ENCODE measurements at places on chromosomes 4 and X.

- DNase-seq = no peak
Measured at GRCh38 chrX:68872171-68872570, 43.4 kb downstream of the EFNB1 start.

DNA sequence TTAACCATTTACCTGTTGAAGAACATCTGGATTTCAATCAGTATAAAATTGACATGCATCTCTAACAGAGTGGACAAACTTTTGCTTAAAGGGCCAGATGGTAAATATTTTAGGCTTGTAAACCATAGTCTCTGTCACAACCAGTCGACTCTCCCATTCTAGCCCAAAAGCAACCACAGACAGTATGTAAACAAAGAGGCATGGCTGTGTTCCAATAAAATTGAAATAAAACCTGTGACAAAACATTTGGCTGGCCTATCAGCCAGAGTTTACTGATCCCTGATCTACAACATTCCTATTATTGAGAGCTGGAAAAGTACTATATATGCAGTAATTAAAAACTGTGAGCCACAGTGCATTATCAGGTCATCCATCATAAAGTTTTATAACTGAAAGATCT, 3.2 kb downstream of the CENPC start:
- DNase-seq = no peak

DNA sequence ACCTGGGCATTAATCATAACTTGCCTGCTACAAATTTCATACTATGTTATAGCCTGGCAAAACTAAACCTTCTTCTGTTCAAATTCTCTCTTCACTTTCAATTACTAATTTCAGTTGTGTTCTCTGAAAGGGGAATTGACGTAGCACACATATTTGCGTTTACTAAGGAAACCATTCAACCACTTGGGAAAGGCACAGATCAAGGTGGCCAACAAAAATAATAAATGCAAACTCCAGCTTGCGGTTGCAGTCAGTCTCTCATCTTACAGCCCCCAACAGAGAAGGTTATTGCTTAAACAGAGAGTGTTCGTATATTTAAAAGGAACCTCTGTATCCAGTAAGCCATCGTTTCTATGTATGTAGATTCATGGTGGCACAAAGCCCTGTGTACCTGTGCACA, 4.0 kb downstream of the SRPX start:
- DNase-seq = no peak

DNA sequence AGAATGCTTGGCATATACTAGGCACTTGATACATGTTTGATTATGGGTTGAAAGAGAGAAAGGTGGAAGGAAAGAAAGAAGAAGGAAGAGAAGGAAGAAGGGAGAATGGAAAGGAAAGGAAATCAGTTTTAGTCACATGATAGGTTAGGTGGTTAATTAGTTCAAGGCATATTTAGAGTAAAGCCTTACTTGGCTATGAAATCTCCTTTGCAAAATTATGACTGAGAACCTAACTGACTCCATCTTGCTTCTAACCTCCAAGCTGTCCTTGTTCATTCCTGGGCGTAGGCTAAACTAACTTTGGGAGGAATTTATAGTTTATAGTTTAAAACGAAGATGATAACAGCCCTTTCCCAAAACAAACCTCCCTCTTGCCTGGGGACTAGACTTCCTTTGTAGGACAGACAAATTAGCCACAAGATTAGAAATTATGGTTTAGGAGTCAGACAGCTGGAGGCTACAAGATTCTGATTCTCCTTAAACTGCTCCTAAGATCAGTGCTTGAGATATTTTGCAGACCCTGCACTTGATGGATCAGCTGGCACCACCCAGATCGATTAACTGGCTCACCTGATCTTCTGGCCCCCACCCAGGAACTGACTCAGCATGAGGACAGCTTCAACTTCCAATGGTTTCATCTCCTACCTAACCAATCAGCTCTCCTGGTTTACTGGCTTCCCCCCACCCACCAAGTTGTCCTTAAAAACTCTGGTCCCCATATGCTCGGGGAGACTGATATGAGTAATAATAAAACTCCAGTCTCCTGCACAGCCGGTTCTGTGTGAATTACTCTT, 55.0 kb downstream of the TXK start:
- DNase-seq = peak; percentile 20

- no peak for DNase-seq
Measured at GRCh38 chr4:53371049-53371448, 5.2 kb upstream of the SCFD2 start.

- DNase-seq = no peak
Measured at GRCh38 chr4:146311238-146311970, 97.1 kb downstream of the REELD1 start.

GRCh38 chr4:91113130-91113706, 986.0 kb downstream of the CCSER1 start:
- no peak for DNase-seq

DNA sequence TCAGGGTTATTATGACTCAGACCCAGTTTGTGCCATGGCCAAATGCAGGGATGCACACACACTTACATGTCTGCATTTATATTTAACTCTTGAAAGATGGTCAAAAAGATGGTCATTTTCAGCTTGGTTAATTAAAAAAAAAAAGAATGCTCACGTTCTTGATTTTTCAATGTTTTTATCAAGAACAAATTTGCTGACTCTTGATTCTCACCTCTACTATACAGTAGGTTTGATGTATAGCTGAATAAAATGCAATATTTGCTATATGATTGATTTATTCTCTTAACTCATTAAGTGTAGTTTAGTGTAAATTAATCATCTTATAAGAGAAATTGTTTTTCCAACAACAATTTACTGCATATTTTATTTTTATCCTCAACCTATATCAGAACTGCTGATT, 160.4 kb downstream of the SLIT2 start:
- no peak for DNase-seq

DNA sequence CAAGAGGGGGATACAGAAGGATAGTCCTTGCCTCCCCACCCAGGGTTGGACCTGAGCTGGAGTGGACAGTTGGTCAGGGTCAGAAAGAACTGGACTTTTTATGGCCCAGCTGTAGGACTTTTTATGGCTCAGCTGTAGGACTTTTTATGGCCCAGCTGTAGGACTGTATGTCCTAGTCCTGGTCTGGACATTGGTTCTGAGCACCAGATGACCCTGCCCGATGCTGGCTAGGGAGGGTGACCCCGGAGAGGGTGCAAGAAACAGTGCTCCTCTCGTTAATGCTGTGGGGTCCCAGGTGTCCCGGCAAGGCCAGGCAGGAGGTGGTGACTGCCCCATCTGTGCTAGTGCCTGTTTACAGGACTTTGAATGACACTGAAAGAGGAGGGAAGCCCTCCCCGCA, 2.0 kb upstream of the LETM1 start:
- DNase-seq = no peak

DNA sequence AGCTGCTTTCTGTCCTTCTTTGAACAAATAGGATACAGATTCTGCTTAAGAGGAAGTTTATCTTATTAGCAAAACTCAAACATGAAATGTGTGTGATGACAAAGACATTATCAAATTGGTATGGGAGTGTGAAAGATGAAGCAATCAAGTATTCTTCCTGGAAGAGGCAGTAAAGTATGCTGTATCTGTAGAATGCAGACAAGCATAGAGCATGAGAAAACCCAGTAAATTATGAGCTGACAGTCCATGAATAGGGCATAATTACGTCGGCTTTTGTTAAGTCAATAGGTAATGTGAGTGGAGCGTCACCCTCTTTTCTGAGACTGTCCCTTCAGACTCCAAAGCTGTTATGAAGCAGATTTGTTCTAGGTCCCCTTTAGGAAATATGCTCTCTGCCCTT, 458.6 kb upstream of the NWD2 start:
- no peak for DNase-seq

GRCh38 chrX:118904664-118905063, 69.8 kb upstream of the LONRF3 start:
- no peak for DNase-seq

DNA sequence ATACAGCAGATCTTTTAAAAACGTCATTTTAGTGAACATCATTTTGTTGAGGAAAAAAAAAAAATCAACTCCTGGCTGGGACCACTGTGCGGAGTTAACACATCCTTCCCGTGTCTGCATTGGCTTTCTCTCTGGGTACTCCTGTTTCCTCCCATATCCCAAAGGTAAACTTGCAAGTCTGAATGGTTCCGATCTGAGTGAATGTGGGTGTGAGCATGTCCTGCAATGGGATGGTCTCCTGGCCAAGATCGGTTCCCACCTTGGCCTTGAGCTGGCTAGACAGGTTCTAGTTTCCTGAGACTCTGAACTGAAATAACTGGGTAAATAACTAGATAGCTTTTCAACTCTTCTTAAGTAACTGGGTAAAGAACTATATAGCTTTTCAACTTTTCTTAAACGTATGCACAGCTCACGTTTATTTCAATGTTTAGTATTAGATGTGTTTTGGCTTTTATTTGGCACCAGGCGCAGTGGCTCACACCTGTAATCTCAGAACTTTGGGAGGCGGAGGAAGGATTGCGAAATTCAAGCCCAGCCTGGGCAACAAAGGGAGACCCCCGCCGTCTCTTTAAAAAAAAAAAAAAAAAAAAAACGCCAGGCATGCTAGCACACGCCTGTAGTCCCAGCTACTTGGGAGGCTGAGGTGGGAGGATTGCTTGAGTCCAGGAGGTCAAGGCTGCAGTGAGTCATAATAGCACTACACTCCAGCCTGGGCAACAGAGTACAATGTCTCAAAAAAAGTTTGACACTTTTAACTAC, 14.0 kb downstream of the RBMX start:
- DNase-seq = no peak

DNA sequence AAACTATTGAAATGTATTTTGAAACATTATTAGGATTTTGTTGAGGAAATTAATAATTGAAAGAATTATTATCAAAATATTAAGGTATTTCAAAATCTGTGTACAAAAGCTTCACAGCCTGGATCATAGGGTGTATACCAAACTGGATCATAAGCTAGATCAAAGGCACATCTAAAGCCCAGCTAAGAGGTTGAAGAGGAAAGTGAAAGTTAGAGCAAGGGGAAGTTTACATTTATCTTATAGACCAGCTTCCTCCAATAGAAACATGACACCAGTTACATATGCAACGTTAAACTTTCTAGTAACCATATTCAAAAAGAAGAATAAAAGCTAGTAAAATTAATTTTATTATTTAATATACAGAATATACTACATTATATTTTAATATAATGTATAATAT, 227.2 kb upstream of the BMP3 start:
- DNase-seq = no peak

GRCh38 chrX:10044021-10044420, 76.9 kb downstream of the CLDN34 start:
- DNase-seq = no peak

All from T1000 (cell line).